ENCODE measurements at places on chromosomes 3 and 15.

DNA sequence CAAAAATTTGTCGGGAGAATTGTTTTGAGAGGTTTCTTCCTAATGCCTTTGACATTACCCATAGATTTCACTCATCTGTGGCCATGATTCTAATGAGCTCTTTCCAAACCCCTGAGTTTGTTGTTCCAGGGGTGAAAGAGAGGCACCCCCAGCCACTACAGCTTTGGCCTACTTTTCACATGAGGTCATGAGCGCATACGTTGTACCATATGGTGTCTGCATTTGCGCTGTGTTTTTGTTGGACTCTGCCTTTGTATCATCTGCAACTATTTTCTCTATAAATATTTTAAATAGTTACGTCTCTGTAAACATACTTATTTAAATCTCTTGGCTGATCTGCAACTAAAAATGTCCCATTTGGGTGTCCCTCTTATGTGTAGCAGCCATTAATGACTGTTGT lies 107.9 kb downstream of the LRTM1 start:
- no peak for DNase-seq

DNA sequence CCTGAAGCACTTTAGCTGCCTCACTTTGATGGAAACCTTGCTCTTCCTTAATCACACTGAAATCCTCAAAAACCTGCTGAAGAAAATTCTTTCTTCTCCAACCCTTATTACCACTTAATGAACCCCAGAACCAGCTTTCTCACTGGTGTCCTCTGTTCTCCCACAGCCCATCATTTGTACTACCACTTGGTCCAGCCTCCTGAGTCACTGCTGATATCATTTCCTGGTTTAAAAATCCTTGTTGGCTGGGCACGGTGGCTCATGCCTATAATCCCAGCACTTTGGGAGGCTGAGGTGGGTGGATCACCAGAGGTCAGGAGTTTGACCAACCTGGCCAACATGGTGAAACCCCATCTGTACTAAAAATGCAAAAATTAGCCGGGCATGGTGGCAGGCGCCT lies 418.6 kb upstream of the KCNMB2 start:
- peak; percentile 55 for DNase-seq

GRCh38 chr15:58383876-58384275 lies 47.9 kb upstream of the LIPC start:
- DNase-seq = no peak

- no peak for DNase-seq
Measured at GRCh38 chr3:46194868-46195553, 13.1 kb downstream of the CCR1 start.

DNA sequence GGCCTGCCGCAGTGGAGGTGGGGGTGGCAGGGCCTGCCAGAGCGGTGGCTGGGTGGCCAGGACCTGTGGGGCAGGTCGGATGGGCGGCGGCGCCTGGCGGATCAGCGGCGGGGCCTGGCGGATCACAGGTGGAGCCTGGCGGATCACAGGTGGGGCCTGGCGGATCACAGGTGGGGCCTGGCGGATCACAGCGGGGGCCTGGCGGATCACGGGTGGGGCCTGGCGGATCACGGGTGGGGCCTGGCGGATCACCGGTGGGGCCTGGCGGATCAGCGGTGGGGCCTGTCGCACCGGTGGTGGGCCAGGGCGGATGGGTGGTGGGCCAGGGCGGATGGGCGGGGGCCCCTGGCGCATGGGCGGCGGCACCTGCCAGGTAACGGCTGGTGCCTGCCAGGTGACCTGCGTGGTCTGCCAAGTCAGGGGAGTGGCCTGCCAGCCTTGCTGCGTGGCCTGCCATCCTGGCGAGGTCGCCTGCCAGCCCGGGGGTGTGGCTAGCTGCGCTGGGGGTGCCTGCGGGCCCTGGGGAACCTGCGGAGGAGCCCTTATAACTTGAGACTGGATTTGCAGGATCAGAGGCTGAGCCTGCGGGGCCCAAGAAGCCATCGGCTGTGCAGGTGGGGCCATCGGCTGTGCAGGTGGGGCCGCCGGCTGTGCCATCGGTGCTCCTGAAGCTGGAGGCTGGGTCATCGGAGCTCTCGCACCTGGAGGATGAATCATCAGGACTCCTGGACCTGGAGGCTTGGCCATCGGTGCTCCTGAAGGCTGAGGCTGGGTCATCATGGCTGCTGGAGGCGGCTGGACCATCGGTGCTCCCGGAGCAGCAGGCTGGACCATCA lies 1.3 kb downstream of the MAGEL2 start:
- no peak for DNase-seq

GRCh38 chr3:177743173-177743890 lies 546.0 kb upstream of the TBL1XR1 start:
- DNase-seq = no peak

DNA sequence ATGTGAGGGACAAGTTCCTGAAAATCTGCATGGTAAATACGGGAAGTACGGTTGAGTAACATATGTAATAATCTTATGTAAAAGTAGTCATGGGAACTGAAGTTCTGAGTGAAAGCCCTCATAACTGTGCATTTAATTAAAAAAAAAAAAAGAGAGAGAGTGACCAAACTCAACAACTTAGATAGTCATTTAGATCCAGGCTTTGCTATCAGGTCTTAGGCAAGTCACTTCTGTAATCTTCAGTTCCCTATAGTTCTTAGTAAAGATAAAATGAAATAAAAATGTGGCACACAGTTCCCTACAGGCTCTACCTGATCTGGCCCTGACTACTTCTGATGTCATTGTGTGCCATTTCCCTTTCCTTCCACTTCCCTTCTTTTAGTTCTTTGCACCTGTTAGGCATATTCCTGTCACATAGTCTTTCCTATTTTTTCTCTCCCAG lies 15.0 kb downstream of the RNF111 start:
- no peak for DNase-seq

DNA sequence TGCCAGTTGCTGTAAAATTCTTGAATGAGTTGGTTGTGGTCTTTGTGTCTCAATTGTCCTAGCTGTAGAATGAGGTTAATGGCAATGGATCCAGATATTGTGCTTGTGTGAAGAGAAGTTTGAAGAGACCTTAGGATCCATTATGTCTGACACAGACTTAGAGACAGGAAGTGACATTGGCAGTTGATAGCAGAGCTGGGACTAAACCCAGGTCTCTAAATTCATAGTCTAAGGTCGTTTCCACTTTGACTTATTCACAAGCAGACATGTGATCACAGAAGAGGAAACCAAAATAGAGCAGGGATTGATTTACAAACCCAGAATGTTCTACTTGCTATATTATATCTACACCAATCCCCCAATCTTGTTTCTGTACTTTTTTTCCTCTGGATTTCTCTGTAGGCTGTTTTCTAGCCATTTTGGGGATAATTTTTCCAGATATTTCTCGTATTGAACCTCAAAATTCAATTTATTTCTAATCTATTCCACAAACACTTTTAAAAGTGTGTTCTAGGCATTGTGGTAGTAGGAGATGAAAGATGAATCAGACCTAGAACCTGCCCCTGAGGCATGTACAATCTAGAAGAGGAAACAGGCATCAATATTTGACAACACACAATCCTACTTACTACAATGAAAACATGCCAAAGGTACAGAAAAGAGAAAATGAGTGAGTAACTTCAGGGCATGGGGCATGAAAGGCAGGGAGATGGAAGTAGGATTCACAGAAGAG lies 123.3 kb downstream of the NFKBIZ start:
- DNase-seq = no peak

DNA sequence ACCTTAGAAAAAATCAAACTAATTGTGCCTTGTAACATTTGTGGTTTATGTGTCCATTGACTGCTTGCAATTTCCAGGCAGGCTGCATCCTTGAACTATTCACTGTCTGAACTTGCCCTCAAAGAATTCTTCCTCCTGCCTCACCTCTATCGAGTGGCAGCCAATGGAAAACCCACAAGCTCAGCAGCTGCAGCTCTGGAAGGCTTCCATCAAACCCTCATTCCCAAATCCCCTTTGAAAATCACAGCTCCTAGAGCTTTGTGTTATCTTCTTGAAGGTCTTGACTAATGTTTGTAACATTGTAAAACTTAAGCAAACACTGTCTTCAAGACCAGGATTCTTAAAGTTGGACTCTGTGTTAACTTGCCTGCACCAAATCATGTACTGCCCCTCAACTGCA lies 81.1 kb downstream of the FILIP1L start:
- DNase-seq = no peak

DNA sequence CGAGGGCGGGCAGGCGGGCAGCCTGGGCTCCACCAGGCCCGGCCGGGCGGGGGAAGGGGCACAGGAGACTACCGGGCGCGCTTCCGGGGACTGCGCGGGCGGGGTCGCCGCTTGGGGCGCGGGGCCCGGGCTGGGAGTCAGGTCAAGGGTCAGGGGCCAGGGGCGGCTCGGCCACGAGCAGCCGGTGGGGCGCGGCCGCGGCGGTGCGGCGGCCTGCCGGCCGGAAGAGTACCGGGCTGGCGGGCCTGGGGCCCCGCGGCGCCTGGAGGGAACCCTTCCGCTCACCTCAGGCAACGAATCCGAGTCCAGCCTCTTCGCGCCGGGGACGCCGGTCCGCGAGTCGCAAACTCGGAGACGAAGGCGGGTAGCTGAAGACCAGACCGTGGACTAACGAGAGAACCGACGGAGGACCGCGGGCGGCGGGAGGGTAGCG lies 225 bp downstream of the RHOA start:
- no peak for DNase-seq

- DNase-seq = no peak
Measured at GRCh38 chr3:58120075-58120812, 90.5 kb downstream of the DNASE1L3 start.

DNA sequence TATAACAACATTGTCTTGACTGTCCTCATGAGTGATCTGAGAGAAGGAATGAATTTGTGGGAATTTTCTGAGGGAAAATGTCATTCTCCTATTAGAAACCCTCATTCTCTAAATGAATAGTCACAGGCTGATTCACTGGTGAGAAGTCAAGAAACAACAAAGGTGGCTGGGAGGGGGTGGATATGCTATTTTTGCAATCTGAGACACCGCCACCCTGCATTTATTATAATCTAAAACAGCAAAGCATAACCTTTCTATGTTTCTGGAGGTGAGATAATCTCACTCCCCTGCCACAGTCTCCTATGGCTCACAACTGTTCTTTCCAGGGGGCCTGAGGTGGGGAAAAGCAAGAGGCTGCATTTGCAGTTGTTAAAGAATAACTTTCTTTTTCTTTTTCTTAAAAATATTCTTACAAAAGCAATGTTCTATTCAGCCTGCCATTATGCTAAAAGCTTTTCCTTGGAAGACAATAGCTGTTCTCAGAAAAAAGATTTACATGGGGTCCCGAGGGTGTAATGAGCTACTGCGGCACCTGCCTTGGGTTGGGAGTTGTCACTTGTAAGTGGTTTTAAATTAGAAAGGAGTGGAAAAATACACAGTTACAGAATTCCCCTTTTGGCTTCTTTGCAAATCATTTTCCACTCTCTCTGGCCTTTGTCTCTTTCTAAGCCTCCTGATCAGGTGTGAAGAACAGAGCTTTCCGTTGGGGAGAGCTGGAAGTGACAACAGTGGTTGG lies 220.9 kb downstream of the AGBL1 start:
- DNase-seq = no peak

GRCh38 chr3:69491975-69492374 lies 106.1 kb upstream of the FRMD4B start:
- DNase-seq = no peak

DNA sequence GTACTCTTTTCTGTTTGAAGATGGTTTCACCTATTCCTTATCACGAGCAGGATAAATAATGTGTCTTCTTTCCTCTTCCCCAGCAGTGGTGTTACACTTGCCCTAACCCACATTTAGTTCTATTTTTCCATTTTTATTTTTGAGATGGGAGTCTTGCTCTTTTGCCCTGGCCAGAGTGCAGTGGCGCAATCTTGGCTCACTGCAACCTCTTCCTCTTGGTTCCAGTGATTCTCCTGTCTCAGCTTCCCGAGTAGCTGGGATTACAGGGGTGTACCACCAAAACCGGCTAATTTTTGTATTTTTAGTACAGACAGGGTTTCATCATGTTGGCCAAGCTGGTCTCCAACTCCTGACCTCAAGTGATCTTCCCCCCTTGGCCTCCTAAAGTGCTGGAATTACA lies 372.4 kb downstream of the FOXP1 start:
- no peak for DNase-seq

- no peak for DNase-seq
Measured at GRCh38 chr3:161474139-161474538, 22.5 kb upstream of the OTOL1 start.

- no peak for DNase-seq
Measured at GRCh38 chr3:1442271-1442670, 349.4 kb downstream of the CNTN6 start.

- DNase-seq = no peak
Measured at GRCh38 chr3:118949113-118949760, 85.4 kb downstream of the IGSF11 start.

- DNase-seq = no peak
Measured at GRCh38 chr3:59775761-59776325, 726.0 kb upstream of the CFAP20DC start.

- DNase-seq = no peak
Measured at GRCh38 chr3:176850498-176850897, 346.8 kb downstream of the TBL1XR1 start.

DNA sequence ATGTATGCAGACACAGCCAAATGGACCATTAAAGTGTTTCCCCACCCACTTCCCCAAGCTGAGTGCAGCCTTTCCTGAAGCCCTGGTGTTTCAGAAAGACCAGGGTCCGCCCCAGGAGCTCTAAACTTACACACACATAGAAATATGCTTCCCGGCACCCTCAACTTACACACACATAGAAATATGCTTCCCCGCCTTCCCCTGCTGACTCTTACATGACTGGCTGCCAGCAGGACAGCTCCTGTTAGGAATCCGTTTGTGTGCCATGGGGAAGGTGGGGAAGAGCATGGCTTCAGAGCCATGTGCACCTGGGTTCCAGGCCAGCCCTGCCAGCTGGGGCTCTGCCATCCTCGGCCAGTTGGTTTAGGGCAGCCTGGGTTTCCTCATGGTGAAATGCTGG lies 3.6 kb downstream of the CLEC3B start:
- DNase-seq = peak; percentile 60

GRCh38 chr3:194800002-194800401 lies 114.3 kb downstream of the FAM43A start:
- DNase-seq = no peak

GRCh38 chr3:171055336-171056178 lies 29.0 kb upstream of the SLC2A2 start:
- DNase-seq = peak; percentile 75

GRCh38 chr3:126216416-126216815 lies 36.0 kb upstream of the ALDH1L1 start:
- DNase-seq = peak; percentile 80

- peak; percentile 3 for DNase-seq
Measured at GRCh38 chr15:36401586-36401966, 177.8 kb upstream of the CDIN1 start.

- no peak for DNase-seq
Measured at GRCh38 chr3:138879541-138880380, 45.0 kb upstream of the PIK3CB start.

Measured in ELR (cell line).